ENCODE measurements at places on chromosomes 1 and 21.

DNA sequence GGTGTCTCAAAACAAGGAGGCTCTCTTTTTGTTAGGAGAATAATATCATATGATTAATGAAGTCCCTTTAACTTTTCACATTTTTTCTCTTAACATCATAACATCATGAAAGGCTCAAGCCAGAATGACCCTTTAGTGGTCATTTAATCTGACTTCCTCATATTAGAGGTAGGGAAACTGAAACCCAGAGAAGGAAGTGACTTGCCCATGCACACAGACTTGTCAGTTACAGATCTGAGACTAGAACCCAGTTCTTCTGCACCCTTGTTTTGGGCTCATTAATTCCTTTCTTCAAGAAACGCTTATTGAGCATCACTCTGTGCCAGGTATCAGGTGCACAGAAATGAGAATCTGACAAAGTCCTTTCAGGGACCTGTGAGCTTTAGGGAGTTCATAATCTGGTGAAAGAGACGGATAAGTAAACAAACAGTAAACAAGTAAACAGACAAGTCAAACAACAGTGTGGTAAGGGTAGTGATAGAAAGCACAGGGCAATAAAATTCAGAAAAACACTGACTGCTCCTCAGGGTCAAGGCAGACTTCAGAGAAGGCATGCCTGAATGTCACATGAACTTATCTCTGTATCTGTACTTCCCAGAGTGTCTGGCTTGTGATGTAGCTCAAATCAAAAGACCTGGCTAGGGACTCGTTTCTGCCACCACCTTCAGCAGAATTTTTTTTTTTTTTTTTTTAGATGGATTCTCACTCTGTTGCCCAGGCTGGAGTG is 38.3 kb upstream of the OSBPL9 start:
- no peak for DNase-seq

GRCh38 chr1:186930238-186930637 is 101.5 kb downstream of the PLA2G4A start:
- DNase-seq: no peak

DNA sequence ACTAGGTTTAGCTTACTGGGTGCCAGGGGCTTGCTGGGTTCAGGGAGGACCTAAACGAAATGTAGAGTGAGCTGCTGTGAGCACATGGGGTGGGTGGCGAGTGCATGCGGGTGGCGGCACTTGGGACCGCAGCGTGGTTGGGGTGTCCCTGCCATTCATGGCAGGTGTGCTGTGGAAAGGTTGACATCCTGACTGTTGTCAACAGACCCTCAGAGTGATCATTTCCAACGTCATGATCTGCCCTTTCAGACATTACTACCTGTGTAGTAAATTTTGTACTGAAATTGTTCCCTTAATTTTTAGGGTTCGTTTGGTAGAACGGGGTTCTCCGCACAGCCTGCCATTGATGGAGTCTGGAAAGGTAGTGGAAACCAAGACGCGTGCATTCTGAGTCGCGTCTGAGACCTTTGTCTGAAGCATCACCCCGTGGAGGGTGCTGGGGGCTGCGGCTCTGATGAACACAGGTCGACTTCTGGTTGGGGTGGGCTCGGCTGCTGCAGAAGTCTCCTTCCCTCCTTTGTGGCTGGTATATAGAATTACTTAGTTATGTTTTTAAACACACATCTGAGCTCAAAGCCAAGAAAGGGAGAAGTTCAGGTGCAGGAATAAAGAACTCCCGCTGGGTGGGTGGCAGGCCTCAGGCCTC is 43.3 kb downstream of the S100B start:
- no peak for DNase-seq

GRCh38 chr1:110242062-110242461 is 31.9 kb downstream of the KCNC4 start:
- DNase-seq: peak; percentile 28

DNA sequence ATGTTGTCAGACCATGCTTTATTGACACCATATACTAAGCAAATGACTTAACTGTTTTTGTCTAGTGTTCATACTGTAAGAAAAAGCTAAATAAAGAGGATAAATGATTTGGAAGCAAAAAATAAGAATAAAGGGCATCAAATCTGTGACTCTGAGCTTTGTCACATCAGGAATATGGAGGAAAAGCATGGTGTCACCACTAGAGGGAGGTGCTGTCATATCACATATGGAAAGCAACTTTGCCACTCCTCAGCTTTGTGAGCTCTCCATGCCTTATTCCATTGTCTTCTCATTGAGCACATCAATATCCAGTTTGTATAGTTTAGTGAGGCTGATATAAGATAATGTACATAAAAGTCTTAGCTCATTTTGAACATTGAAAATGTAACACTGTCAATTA is 20.8 kb upstream of the GBP1 start:
- DNase-seq: peak; percentile 54

DNA sequence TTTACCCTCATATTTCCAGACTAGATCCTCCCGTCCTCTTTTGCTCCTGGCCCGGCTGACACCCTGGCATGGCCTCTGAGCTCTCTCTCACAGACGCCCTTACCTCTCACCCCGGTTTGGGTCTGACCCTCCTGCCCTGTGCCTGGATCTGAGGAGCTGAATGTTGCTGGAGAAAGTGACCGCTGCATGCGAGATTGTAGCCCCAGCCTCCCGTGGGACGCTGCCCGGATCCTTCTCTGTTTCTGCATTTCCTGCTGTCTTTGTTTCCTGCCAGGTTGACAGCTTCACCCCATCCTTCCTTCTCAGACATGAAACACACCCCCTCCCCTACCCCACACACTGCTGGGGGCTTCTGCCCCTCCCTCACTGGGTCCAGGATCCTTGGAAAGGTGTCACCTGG is 9.5 kb downstream of the FAM131C start:
- no peak for DNase-seq

DNA sequence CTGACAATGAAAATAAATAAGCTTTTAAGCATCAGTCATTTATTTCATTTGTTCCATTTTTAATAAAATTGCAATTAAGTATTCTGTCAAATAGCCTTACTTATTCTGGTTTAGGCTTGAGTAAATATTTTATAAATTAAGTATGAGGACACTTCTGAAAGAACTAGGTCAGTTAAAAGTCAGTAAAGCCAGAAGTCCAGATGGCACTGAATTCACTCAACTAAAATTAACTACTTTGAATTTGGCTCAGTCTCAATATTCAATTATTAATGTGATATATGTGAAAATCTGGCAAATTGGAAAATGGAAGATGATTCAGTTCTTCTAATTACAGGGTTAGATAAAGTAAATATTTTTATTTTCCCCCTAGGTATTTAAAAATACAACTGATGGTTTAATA is 174.2 kb downstream of the BRINP3 start:
- no peak for DNase-seq

- DNase-seq: no peak
Measured at GRCh38 chr1:65278376-65279069, 30.8 kb upstream of the DNAJC6 start.

- DNase-seq: no peak
Measured at GRCh38 chr1:39044762-39045161, 18.6 kb downstream of the NDUFS5 start.

- DNase-seq: no peak
Measured at GRCh38 chr1:115609021-115609420, 32.7 kb upstream of the VANGL1 start.

DNA sequence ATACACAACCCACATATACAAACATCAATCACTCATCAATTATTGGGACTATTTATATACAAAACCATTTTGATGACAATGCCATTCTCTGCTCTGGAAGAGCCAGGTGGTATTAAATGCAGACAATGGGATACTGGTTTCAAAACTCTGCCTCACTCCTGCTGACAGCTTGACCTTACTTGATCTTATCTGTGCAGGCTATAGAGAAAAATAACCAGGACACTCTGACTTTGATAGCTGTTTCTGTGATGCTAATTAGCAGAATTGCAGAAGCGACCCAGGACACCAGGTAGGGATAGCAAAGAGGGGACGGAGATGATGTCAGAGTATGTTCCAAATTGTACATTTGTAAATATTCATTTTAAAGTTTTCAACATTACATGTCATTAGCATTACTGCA is 89.5 kb downstream of the OLFM3 start:
- no peak for DNase-seq

GRCh38 chr21:36489776-36490165 is 9.8 kb upstream of the CLDN14 start:
- no peak for DNase-seq

DNA sequence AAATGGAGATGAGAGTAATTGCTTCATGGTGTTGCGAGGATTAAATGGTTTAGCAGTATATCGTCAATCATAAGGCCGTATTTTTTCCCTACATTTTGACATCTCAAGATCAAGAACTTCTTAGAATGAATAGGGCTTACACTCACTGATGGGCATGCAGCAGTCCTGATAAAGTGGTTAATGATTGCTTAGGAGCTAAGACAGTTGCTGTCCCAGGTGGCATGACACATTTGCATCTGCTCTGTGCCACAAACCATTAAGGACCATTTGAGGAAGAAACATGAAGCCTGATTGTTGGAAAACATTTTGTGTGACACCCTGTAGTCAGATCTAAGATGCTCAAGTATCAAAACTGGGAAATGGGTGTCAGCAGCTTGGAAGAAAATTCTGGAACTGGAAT is 81.0 kb upstream of the SGIP1 start:
- DNase-seq: no peak

GRCh38 chr21:18801468-18801867 is 397.9 kb upstream of the TMPRSS15 start:
- DNase-seq: peak; percentile 14

GRCh38 chr1:202105571-202106339 is 17.0 kb upstream of the GPR37L1 start:
- peak; percentile 83 for DNase-seq

GRCh38 chr1:206600527-206600926 is 11.7 kb downstream of the EIF2D start:
- DNase-seq: no peak

- peak; percentile 82 for DNase-seq
Measured at GRCh38 chr1:182806015-182806678, 16.6 kb downstream of the NPL start.

DNA sequence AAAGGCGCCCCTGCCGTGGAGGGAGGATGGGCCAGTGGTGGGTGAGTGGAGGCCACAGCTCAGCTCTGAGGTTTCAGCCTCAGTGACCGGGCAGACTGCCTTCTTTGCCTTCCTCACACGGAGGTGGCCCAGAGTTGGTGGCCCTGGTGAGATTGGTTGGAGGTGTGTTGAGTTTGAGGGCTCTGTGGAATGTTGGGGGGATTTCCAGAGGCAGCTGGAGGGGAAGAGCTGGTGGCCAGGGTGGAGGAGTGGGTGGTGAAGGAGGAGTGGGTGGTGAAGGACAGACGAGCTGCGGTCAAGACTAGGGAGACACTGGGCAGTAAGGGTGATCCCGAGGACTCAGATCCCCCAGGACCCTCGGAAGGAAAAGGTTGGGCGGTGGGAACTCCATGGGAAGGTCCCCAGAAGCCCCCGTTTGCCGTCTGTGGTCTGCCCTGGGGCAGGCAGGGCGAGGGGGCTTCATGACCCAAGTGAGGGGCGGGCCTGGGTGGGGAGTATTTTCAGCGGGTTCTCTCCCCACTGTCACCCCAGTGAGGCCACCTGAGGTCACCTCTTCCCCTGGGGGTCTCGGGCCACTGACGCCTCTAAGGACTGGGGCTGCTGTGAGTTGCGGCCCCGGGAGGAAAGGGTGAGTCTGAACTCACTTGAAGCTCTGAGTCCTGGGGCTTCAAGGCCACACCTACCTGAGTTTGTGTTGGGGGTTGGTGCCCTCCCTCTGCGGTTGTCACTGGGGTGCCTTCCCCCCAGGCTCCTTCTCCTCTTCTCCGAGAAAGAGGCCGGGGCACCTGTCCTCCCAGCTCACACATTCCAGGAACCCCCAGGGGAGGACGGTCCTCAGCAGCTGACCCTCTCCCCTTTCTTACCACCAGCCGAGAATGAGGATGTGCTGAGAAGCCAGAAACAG is 22.7 kb upstream of the PIK3CD start:
- no peak for DNase-seq

- DNase-seq: no peak
Measured at GRCh38 chr1:35173909-35174540, 18.9 kb downstream of the SFPQ start.

Data from WTC11 (cell line).